ENCODE measurements at places on chromosomes 5 and 9.
A peak's percentile ranks its signal among the peaks of the same experiment; 100 is the strongest.

GRCh38 chr5:166428264-166428803, 1863.1 kb upstream of the WWC1 start:
- DNase-seq = no peak

DNA sequence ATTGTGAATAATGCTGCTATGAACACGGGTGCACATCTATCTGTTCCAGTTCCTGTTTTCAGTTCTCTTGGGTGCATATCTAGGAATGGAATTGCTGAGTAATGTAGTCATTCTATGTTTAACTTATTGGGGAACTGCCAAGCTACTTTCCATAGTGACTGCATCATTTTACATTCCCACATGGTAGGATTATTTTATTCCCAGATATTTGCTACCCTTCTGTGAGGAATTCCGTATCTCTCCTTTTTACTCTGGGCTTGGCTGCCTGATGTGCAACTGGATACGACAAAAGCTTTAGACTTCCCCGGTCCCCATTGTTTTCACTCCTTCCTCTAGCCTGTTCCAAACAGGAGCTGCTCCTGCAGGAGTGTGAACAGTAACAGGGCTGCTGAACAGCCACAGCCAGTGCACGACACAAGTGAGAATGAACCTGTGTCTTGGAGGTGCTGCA, 7.2 kb downstream of the TAS2R1 start:
- no peak for DNase-seq

DNA sequence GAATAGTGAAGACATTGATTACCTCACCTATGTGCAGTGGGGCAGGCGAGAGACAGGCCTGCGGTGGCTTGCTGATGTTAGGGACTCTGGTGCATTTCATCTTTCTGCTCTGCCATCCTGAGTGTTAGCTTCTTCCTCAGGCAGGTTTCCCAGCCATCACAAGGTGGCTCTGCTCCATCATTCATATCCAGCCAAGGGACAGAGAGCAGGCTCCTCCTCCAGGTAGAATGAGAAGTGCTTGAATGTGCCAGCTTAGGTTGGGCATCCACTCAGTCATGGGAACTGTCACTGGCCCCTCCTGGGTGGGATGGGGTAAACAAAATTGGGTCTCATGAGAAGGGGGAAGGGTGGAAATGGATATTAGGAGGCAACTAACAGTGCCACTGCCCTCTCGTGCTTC, 24.8 kb downstream of the GPR107 start:
- no peak for DNase-seq

GRCh38 chr9:81964218-81965171, 21.2 kb downstream of the SPATA31D3 start:
- no peak for DNase-seq

DNA sequence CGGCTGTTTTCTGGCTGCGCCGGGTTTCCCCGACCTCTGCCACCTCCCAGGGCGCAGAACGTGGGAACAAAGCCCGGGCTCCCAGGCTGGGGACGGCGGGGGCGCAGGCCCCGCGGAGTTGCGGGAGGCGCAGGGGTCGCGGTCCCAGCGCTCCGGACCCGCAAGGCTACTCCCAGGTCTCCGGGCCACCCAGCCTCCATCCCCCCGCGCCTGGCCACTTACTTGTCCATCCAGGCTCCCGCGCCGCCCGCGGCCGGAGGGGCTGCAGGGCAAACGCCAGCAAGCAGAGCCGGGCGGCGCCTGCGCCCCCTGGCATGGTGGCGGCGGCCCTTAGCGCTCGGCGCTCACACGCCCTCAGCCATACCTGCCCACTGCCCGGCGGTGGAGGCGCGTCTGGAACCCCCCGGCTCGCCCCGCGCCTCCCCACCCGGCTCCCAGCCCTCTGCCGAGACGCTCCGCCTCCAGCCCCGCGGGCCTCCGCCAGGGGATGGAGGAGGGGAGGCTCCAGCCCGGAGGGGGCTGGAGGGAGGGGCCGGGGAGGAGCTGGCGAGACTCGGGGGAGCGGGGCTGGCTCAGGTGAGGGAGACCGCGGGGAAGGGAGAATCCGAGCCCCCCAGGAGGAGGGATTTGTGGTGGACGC, at the start of gene ADAM19:
ADAM19 (minus strand) TSS at position 395 of the 640 bp plus-strand sequence; CDS start at position 316, 79 bp downstream.
- peak; percentile 37 for DNase-seq

DNA sequence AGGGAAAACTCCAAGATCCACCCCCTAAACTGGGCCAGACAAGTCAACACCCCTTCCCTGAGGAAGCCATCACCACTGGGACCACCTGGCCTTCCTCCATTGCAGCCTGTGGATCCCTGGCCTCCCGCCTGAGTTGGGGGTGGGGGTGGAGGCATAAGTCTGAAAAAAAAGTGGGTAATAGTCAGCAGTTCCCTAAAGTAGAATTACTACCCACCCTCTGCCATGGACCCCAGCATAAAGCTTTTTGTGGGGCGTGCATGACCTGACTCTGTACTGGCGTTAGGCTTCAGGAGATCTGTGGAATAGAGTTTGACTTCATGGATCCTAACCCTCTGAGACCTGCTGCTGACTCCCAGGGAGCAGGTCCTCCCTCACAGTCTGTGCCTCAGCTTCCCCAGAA, 2.0 kb upstream of the CXXC5 start:
- no peak for DNase-seq

DNA sequence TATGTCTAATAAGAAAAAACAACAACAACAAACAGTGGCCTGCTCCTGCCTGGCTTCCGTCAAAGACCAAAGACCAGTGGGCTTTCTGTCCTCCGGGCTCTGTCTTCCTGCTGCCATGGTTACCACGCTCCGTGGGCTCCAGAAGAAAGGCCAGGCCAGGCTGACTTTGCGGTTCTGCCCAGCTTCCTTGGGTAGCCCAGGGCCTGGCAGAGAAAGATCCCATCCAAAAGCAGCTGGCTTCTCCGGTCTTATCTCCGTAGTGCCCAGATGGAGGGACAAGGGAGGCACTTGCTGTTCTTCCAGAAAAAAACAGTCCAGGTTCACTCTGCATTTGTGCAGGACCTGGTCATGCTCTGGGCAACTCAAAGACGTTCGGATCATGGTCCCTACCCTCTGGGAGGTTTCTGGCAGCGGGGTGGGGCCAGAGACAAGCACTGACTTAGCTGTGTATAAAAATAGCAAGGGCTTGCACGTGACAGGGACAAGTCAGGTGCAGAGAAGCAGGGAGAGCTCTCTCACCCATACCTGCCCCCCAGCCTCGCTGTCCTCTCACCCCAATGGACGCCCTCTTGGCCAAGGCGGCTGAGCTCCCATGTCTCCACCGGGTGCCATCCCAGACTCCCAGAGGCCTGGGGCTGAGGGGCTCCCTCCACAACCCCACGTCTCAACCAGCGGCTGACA, 212.2 kb downstream of the C9orf50 start:
- DNase-seq = no peak
